ENCODE measurements at places on chromosomes 16 and 17. TPM values are rescaled to one million over a fixed set of nuclear protein-coding genes. Genes with fewer than 3 reads are reported as not detected.

SLC5A2 gene
- not detected for total RNA-seq

GUCY2D gene
- 0.13 TPM for total RNA-seq

CLEC19A gene
- total RNA-seq, result not detected

BAIAP3 gene
- 0.26 TPM for total RNA-seq

MRC2 gene
- 19.6 TPM for total RNA-seq

GRCh38 chr16:46949241-46949892 lies 24.1 kb downstream of the DNAJA2 start:
- peak; percentile 30 for DNase-seq

GRCh38 chr16:81524382-81524781 lies 79.8 kb downstream of the CMIP start:
- DNase-seq, result no peak

GRCh38 chr16:22023505-22023904 lies 15.6 kb downstream of the MOSMO start:
- DNase-seq, result no peak

GRCh38 chr17:42116705-42117396 lies 4.3 kb downstream of the KAT2A start:
- peak; percentile 61 for DNase-seq

DNA sequence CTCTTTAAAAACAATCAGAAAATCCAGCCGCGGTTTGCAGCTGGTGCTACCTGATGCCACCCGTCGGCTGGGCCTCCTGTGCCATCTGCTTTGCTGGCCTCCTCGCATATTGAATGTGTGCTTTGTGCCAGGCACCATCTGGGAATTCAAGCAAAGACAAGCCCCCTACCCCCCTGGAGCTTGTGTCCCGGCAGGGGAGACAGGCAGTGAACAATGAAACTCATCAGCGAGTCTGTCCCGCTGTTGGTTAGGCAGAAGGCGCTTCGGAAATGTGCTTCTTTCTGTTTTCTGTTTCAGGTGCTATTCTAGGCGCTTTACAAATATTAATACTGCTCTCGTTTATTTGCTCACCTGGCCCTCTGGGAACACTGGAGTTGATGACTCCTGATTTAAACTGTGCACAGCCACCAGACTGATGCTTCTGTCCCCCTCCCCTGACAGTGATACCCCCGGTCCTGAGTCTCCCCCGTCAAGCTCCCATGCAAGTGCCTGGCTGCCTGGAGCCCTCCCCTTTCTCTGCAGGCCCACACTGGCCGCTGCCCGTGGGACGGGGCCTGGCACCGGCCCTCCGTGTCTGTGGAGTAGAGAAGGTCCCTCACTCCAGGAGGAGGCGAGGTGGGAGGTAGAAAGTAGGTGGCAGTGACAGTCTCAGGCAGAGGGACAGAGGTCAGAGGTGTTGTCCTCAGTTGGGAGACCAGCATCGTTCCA lies 126.1 kb upstream of the PLCG2 start:
- no peak for DNase-seq

DNA sequence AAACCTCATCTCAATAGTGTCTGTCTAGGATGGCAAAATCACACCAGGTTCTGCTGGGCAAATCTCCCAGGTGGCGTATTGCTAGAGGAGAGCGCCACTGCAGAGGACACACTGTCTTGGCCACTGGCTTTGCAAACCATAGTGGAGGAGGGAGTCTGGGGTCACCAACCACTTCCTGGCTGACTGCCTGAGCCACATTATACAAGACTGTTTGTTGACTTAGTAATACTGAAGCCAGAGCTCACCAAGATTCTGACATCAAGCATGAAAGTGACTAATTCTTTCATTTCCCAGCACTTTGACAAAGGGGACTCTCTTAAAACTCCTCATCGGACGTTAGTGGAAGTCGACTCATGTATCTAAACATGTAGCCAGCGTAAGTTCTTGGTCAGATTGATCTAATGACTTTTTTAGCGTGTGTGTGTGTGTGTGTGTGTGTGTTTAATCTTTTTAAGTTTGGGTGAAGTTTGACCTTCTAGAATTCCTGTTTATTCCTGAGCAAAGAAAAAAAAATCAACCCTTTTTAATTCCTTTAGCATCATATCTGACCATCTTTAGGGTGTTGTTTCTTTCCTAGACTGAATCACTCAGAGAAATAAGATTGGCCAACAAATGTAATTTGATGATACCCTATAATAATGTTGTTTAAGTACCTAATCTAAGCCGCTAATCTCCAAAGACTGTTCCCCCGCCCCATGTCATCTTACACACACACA lies 13.7 kb downstream of the PITPNC1 start:
- DNase-seq, result peak; percentile 92

- DNase-seq, result peak; percentile 58
These were observed 64.8 kb upstream of the MRC2 start for GRCh38 chr17:62562656-62563055.

- DNase-seq, result peak; percentile 36
These were observed 22.9 kb downstream of the ITPRIPL2 start for GRCh38 chr16:19136549-19137196.

DNA sequence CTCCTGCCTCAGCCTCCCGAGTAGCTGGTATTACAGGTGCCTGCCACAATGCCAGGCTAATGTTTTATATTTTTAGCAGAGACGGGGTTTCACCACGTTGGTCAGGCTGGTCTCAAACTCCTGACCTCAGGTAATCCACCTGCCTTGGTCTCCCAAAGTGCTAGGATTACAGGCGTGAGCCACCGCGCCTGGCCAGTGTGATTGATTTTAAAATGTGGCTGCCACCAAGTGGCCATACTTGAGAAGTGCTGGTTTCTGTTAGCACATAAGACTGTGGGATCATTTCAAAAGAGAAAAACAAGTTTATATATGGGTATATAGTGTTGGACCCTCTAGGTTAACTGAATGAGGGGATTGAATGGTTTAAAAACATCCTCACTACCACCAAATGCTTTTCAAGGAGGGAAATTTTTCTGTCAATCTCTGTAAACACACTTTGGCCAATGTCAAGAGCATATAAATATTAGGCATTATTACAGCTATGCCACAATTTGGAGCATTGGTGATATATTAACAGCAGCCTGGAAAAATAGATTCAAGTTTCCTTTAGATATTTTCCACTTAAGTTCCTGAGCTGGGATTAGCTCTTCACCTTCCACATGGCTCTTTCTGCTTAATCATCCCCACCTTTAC lies 13.5 kb upstream of the DHRS13 start:
- peak; percentile 48 for DNase-seq

DNA sequence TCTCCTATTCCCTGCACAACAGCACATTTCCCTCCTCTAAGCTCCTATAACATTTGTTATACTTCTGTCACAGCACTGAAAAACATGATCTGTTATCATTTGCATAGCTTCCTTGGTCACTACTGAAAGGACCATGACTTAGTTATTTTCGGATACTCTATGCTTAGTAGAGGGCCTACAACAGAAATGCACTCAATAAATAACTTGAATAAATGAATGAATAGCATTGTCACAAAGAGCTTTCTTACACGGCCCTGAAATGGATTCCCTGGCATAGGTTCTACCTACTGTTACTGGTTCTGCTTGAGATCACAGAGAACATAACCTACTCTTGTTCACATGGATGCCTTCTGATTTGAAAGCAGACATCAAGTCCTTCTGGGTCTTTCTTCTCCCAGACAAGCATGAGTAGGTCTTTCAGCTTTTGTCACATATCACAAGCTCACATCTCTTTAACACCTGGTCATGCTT lies 41.6 kb downstream of the MYO1D start:
- no peak for DNase-seq

GRCh38 chr17:33498069-33498468 lies 205.0 kb upstream of the ASIC2 start:
- DNase-seq, result no peak

DNA sequence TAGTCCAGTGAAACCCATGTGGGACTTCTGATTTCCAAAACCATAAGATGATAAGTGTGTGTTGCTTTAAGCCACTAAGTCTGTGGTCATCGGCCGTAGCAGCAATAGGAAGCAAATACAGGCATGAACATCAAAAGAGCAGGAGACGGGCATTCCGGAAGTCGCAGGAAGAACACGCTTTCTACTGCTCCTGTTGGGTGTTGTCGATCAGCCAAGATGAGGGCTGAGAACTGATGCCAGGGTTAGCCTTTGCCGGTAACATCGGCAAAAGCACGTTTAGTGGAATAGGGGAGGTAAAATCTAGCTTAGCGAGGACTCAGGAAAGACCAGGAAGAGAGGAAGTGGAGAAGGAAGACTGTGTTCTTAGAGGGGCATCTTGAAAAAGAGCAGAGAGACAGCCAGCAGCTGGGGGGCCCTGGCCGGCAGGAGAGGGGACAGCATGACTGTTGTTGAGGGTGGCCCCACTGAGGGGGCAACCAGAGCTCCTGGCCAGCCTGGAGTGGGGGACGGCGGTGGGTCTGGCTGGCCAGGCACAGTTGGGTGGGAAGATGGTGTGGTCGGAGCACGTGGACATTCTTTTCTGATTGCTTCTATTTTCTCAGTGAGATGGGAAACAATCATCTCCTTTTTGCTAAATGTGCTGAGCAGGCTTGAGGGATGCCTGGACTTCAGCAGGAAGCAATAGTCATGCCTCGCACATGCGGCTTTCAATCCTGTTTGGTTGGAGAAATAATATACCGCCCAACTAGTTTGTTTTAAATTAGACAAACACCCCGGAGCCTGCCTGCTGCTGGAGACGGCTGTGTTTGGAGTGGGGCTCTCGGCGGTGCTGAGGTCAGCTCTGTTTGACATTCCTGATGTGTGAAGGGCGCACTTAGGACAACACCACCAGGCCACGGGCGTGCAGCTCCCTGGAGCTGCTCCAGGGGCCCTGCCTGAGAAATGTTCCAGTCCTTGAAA lies 109.9 kb downstream of the METRNL start:
- peak; percentile 5 for DNase-seq

GRCh38 chr16:50917950-50918703 lies 176.2 kb downstream of the CYLD start:
- no peak for DNase-seq

DNA sequence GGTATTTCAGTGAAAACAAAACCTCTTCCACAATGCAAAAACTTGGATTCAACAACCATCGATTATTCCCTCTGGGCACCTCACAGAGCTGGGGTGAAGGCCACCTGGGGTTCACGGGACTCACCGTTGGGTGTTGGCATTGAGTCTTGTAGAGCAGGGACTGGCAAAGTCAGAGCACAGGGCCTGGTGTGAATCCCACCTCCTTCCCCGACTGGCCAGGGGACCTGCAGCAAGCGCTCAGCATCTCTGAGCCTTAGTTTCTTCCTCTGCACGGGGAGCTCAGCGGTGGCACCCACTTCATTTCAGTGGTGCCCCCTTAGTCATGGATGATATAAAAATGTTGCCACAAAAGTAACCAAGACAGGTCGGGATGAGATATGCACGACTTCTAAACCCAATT lies 100.4 kb downstream of the METRNL start:
- no peak for DNase-seq

- peak; percentile 18 for DNase-seq
These were observed at the start of gene CYBA for GRCh38 chr16:88650749-88651275. CYBA (minus strand) TSS chr16:88651053; CDS start chr16:88651013, 40 bp downstream.

GRCh38 chr16:11252482-11252931 lies 3.5 kb downstream of the SOCS1 start:
- DNase-seq, result no peak

- no peak for DNase-seq
These were observed 108.6 kb upstream of the GOT2 start for GRCh38 chr16:58842746-58843145.

GRCh38 chr17:38608648-38609047 lies 2.9 kb upstream of the SRCIN1 start:
- DNase-seq, result peak; percentile 19

- DNase-seq, result peak; percentile 93
These were observed 88.2 kb downstream of the NOG start for GRCh38 chr17:56681561-56682266.

DNA sequence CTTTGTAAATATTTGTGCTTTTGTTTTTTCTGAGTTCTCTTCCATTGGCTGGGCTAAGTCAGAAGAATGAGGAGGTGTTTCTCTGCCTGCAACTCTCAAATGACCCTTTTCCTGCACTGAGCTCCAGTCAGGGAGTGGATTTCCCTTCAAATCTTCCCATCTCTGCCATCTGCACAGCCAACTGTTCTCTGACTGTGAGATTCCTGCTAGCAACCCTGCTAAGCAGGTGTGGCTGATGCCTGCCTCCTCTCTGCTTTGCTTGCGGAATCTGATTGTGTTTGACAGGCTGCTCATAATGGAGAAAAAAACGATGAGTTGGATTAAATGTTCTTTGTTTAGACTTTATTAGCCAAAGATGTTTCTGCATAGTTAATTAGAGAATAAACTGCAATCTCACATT lies 519.8 kb downstream of the TMEM114 start:
- no peak for DNase-seq
